ENCODE measurements at places on chromosomes 2 and 18. TPM values are rescaled to one million over a fixed set of nuclear protein-coding genes. Genes with fewer than 3 reads are reported as not detected.

The ST6GAL2 gene
- not detected for total RNA-seq

The CD28 gene
- total RNA-seq, result not detected

The CYP26B1 gene
- 0.05 TPM for total RNA-seq

The LOXL3 gene
- total RNA-seq, result 2.2 TPM

The DSG1 gene
- not detected for total RNA-seq

The RBM44 gene
- 0.08 TPM for total RNA-seq

The CFC1 gene
- total RNA-seq, result not detected

The PDE1A gene
- not detected for total RNA-seq

The POTEI gene
- 0.08 TPM for total RNA-seq

The TDRD15 gene
- not detected for total RNA-seq

The CCDC85A gene
- 0.10 TPM for total RNA-seq

The UGT1A10 gene
- total RNA-seq, result 140 TPM

The CTAGE1 gene
- total RNA-seq, result not detected

The APLF gene
- total RNA-seq, result 0.05 TPM

The HAAO gene
- not detected for total RNA-seq

The CYS1 gene
- total RNA-seq, result not detected

The ALKAL2 gene
- not detected for total RNA-seq

The MCEE gene
- total RNA-seq, result 14.6 TPM

The SCYGR6 gene
- not detected for total RNA-seq

The INPP5D gene
- 28.6 TPM for total RNA-seq

The DTNB gene
- 3.6 TPM for total RNA-seq

The ABHD1 gene
- total RNA-seq, result not detected

The EPC2 gene
- total RNA-seq, result 12.0 TPM

The GPR17 gene
- 0.64 TPM for total RNA-seq

The LOXHD1 gene
- not detected for total RNA-seq

All from HT-29 (cell line).